Thoracic aorta (tissue), 2 donors: ENCODE measurements at places on chromosomes 1 and 21. TPM values are rescaled to one million over a fixed set of nuclear protein-coding genes. Genes with fewer than 3 reads are reported as not detected.

GRCh38 chr1:148318123-148318903 lies 164.8 kb downstream of the PPIAL4G start:
- no peaks in the 10 kb centered on the region for H3K36me3 ChIP-seq
- no peaks in the 10 kb centered on the region for H3K4me1 ChIP-seq
- H3K27ac ChIP-seq: no peak overlapping the region
- no peak for DNase-seq
- peak overlapping the region; percentile 58 for H3K4me3 ChIP-seq

DNA sequence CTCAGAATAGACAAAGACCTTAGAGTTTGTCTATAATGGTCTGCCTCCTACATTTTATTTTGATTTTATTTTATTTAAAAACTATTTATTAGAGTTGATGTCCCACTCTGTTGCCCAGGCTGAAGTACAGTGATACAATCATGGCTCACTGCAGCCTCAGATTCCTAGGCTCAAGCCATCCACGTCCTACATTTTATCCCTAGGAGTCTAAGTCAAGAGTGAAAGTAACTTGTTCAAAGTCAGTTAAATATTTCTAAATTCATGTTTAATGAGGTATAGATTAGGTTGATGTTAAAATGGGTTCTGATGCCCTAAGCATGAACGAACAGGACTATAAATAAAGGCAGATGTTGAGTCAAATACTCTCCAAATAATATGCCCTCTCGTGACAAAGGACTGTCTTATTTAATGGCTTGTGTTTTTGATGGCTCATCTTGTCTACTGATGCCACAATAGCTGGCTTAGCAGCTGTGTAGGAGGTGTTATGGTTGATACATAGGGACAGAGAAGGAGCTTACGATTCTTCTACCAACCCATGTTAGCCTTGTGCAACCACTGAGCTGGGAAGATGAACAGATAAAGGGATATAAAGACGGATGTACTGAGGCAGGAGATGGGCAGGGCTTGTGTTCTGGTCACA lies 66.0 kb upstream of the CR1L start:
- no peak for DNase-seq
- no peak overlapping the region for H3K4me3 ChIP-seq
- no peaks in the 10 kb centered on the region for H3K4me1 ChIP-seq
- no peak overlapping the region for H3K27ac ChIP-seq
- no peaks in the 10 kb centered on the region for H3K27me3 ChIP-seq
- H3K36me3 ChIP-seq: no peaks in the 10 kb centered on the region

DNA sequence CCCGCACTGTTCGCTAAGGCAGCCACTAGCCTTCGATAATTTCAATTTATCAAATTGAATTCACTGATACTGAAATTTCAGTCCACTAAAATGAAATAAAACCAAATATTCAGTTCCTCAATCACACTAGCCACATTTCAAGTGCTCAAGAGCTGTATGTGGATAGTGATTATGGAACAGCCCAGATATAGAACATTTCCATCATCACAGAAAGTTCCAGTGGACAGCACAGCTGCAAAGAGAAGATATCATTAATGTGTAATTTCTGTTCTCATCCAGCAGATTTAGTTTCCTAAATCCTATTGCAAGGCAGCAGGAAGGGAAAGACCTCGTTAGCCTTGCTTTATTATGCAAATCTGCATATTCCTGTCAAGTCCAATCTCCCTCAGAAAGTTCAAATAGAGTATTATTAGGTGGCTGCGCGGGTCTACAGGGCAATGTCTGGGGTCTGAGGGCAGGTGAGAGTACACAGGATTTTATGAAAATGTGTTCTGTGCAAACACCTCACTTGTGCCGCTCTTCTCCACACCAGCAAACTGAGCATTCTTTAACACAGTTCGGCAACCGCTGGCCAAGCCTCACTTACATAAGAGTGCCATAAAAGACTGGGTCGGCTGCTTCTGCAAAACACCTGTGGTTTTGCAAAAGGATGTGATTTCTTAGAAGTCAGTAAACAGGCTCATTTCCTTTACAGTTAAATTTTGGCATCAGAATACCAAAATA lies 22.4 kb downstream of the CAPZB start:
- no peak overlapping the region for H3K27ac ChIP-seq
- no peaks in the 10 kb centered on the region for H3K27me3 ChIP-seq
- no peak overlapping the region for H3K4me3 ChIP-seq
- peaks cover 50% of the 10 kb centered on the region for H3K4me1 ChIP-seq
- no peaks in the 10 kb centered on the region for H3K36me3 ChIP-seq

GRCh38 chr1:101238681-101239094 lies 1.9 kb downstream of the S1PR1 start:
- H3K4me1 ChIP-seq: peaks cover 6% of the 10 kb centered on the region
- peak overlapping the region; percentile 91 for H3K4me3 ChIP-seq
- DNase-seq: peak; percentile 68

DNA sequence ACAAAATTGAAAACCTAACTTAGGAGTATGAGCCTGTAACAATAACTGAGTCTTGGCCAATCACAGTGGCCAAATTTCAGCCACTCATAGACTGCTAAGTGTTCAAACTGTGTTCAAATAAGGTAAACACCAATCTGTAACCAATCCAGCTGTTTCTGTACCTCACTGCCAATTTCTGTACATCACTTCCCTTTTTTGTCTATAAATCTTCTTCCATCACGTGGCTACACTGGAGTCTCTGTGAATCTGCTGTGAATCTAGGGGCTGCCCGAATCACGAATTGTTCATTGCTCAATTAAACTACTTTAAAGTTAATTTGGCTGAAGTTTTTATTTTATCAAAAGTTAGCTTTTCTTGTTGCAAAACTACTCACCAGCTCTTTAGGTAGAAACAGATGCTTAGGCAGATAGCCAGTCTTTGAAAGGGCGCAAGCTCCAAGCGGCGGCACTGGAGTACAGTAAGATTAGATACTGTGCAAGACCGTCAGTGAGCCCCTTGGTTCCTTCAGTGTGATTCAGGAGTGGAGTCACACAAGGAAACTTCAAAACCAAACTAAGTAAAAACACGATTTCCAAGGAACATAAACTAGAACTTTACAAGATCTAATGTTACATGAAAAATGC lies 43.2 kb upstream of the ADGRL2 start:
- no peaks in the 10 kb centered on the region for H3K27me3 ChIP-seq
- peaks cover 15% of the 10 kb centered on the region for H3K4me1 ChIP-seq
- H3K27ac ChIP-seq: no peak overlapping the region
- no peak for DNase-seq
- peak overlapping the region; percentile 9 for H3K4me3 ChIP-seq
- no peaks in the 10 kb centered on the region for H3K36me3 ChIP-seq

DNA sequence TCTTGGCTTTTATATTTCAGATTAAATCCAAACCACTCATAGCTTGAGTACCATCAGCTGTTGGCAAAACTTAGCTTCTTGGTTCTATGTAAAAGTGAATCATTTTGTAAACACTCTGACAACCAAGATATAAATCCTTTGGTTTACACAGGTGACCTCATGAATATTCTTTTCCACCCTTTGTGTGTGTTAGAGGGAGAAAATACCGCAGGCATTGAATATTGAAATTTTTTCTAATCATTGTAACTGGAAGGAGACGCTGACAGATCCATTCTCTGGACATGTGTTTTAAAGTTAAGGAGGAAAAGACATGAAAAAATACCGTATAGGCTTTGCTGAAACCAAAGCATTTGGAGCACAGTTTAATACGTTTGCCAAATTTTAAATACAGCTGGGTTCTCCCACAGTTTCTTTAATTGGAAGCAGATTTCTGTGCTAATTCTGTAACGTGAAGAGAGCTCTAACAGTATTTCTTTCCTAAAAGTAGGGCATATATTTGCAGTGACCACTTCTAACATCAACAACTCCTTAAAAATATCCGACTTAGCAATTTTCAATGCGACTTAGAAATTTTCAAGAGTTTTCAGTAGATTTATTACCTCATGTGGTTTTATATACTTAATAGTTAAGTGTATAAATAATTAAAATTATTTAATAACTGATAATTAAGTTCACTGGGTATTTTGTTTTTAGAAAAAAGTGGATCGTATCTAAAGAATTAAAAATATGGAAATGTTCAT lies 388.2 kb downstream of the USP25 start:
- H3K36me3 ChIP-seq: no peaks in the 10 kb centered on the region
- no peaks in the 10 kb centered on the region for H3K27me3 ChIP-seq
- peak overlapping the region; percentile 28 for H3K27ac ChIP-seq
- H3K4me1 ChIP-seq: no peaks in the 10 kb centered on the region

GRCh38 chr1:246004301-246004700 lies 502.8 kb downstream of the SMYD3 start:
- no peak overlapping the region for H3K27ac ChIP-seq
- H3K4me1 ChIP-seq: no peaks in the 10 kb centered on the region

DNA sequence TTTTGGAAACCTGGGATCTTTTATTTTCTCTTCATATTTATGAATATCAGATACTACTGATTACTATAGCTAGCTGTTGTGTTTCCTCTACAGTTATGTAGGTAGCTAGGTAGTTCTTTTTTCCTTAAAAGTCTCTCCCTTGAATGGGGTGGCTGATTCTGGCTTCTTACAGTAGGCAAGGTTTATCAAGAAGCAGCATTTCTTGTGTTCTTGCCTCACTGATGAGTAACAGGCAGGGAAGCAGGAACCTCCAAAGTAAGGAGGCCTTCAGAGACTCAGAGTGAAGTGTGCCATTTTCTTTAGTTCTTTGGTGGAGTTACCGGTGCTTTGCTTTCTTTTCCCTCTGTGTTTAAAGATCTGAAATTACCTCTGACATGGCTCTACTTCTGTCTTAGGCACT lies 56.0 kb downstream of the ZMYM4 start:
- H3K27me3 ChIP-seq: no peaks in the 10 kb centered on the region
- peak overlapping the region; percentile 18 for H3K4me3 ChIP-seq
- H3K4me1 ChIP-seq: peaks cover 15% of the 10 kb centered on the region
- peak overlapping the region; percentile 55 for H3K27ac ChIP-seq
- peaks cover 5% of the 10 kb centered on the region for H3K36me3 ChIP-seq
- DNase-seq: no peak

- no peak for DNase-seq
- no peak overlapping the region for H3K4me3 ChIP-seq
- no peaks in the 10 kb centered on the region for H3K36me3 ChIP-seq
- H3K27ac ChIP-seq: no peak overlapping the region
- peaks cover 8% of the 10 kb centered on the region for H3K4me1 ChIP-seq
- H3K27me3 ChIP-seq: no peaks in the 10 kb centered on the region
These were observed 198.5 kb upstream of the FMN2 start for GRCh38 chr1:239893127-239893731.

DNA sequence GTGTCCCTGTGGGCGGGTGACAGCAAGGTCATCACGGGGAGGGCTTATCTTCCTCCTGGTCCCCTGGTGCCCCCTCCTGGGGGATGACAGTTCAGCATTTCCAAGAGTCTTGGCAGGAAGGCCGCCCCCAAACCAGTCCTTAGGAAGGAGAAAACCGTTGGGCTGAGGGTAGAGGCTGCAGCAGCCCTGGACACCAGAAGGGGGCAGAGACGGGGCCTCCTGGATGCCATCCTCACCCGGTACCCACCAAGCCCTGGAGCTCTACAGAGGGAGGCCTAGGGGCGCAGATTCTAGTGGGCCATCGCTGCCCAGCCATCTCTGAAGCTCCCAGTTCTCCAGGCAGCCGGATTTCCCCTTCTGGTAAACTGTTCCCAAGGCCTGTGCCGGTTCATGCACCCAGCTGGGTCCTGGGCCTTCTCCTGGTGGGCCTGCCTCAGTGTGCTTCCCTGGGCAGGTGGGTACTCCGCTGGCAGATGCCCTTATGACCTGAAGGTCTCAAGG lies 14.8 kb upstream of the ZNF669 start:
- no peak overlapping the region for H3K4me3 ChIP-seq
- H3K27me3 ChIP-seq: no peaks in the 10 kb centered on the region

The FAAH gene
- 21.9 TPM for total RNA-seq

The TCP10L gene
- total RNA-seq: not detected

The INSRR gene
- not detected for total RNA-seq

The RC3H1 gene
- 41.5 TPM for total RNA-seq

The SH3D21 gene
- 3.9 TPM for total RNA-seq

The NR1I3 gene
- not detected for total RNA-seq

The PLCH2 gene
- total RNA-seq: 1.9 TPM

The ERICH3 gene
- total RNA-seq: not detected
